ENCODE measurements at places on chromosomes 16 and 17.

DNA sequence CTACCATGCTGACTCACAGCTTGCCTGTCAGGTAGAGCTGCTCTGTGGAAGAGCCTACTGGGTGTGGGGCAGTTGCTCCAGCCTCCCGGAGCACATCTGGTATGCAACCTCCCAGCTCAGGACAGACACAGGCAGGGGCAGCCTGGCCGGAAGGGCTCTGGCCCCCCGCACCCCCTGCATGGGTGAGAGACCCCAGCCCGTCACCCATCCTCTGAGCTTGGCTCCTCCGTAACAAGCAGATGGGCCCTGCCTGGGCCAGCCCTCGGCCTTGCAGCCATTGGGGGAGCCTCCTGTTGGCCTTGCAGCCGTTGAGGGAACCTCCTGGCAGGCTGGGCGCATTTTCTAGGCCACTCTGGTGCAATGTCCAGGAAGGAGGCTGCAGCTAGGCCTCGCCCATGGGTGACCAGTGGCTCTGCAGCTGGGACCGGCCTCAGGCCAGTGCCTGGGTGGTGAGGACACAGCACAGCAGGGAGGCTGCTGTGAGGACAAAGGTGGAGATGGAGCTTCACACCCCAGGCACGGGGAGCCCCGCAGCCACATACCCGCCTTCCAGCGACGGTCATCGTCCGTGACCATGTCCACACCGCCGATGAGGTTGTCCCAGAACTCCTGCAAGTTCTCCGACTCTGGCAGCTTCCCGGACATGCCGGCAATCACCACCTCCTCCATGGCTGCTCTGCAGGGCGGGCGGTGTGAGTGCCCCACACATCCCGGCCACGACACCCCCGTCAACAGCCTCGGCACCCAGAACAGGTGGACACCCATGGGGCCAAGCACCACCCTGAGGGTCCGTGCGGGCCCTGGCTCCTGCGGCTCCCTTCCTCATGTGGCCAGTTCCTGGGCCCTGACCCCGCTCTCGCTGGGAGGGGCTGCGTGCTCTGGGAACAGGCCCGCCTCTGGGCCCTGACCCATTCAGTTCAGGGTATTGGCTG is 2.0 kb downstream of the FASN start:
- DNase-seq: no peak

GRCh38 chr16:10465821-10466220 is 80.0 kb downstream of the ATF7IP2 start:
- DNase-seq: no peak

DNA sequence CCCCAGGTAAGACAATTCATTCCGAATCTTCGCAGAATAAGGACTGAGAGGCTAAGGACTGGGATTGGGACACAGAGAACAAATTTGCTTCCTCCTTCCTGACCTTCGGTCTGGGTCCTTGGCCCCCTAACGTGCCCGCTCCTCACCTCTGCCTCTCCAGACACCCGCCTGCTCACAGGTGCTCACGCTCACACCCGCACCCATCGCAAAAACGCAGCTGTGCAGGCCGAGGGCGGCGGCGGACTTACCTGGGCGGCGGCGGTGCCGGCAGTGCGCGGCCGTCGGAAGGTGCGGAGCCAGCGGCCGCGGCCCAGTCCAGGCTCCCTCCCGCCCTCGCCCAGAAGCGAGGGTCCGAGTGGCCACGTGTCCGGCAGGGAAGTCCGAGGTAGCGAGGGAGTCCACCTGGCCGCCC is 7.1 kb upstream of the HOXB9 start:
- no peak for DNase-seq

DNA sequence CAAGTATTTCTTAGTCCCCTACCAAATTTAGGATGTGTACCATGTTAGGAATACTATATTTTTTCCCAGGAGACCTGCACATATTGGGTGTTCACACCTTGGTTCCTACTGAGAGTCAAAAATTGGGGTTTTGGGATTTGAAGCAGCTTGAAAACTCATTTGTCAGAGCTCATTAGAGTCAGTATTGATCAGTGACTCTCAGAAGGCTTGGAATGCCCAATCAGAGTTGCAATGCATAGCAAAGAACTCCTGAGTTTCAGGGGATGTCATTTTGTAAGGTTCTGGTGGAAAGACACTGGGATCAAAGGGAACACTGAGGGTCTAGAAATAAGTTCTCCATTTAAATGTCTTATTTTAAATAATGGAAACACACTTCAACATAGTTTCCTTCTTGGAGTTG is 5.1 kb downstream of the HLF start:
- no peak for DNase-seq

- no peak for DNase-seq
These were observed 14.7 kb downstream of the HOXB4 start for GRCh38 chr17:48563385-48563838.

- DNase-seq: no peak
These were observed 275.2 kb downstream of the MAF start for GRCh38 chr16:79325226-79325945.

GRCh38 chr16:27355610-27356009 is 41.8 kb downstream of the IL4R start:
- DNase-seq: no peak

GRCh38 chr16:14531613-14532012 is 98.4 kb downstream of the PARN start:
- no peak for DNase-seq

GRCh38 chr16:67162506-67163163 is 1.9 kb upstream of the HSF4 start:
- DNase-seq: no peak

- no peak for DNase-seq
These were observed 55.0 kb upstream of the MEAK7 start for GRCh38 chr16:84559311-84559932.

Data from AG09309 (cell line).